ENCODE measurements at places on chromosomes 2 and 18. TPM values are rescaled to one million over a fixed set of nuclear protein-coding genes. Genes with fewer than 3 reads are reported as not detected.

CDH19 gene
- 2.3 TPM for total RNA-seq

CDK15 gene
- total RNA-seq = 1.1 TPM

LRATD1 gene
- total RNA-seq = 4.8 TPM

DCDC2C gene
- total RNA-seq = 0.18 TPM

SEC11C gene
- 10.8 TPM for total RNA-seq

ZNF396 gene
- total RNA-seq = 1.3 TPM

ANKRD30BL gene
- total RNA-seq = 0.22 TPM

LHCGR gene
- 0.44 TPM for total RNA-seq

SMYD1 gene
- total RNA-seq = 169 TPM

CELF4 gene
- 0.18 TPM for total RNA-seq

TGFA gene
- 0.44 TPM for total RNA-seq

IAH1 gene
- total RNA-seq = 70.3 TPM

CCBE1 gene
- total RNA-seq = 2.8 TPM

LIMS4 gene
- total RNA-seq = 3.8 TPM

UGT1A5 gene
- not detected for total RNA-seq

CABYR gene
- total RNA-seq = 2.8 TPM

CD8B2 gene
- total RNA-seq = 0.09 TPM

DNAH6 gene
- total RNA-seq = 0.18 TPM

ITGAV gene
- 47.1 TPM for total RNA-seq

SLC9A4 gene
- 0.04 TPM for total RNA-seq

SPP2 gene
- not detected for total RNA-seq

CERKL gene
- not detected for total RNA-seq

COL3A1 gene
- total RNA-seq = 7,706 TPM

DNAJC5G gene
- not detected for total RNA-seq

RFX8 gene
- total RNA-seq = 1.9 TPM

ASNSD1 gene
- 49.7 TPM for total RNA-seq

CCL20 gene
- 0.27 TPM for total RNA-seq

CCDC121 gene
- 6.1 TPM for total RNA-seq

Data from muscle of leg (tissue), 16 donors.